Dermis blood vessel endothelial cell (primary cell): ENCODE measurements at places on chromosomes 2 and 18. TPM values are rescaled to one million over a fixed set of nuclear protein-coding genes. Genes with fewer than 3 reads are reported as not detected.

GRCh38 chr2:71001981-71002570, 7.4 kb upstream of the TEX261 start:
- DNase-seq: no peak

MC2R gene
- not detected in 2 replicates for total RNA-seq

GRCh38 chr18:60358516-60358915, 14.1 kb downstream of the MC4R start:
- DNase-seq: no peak

DNA sequence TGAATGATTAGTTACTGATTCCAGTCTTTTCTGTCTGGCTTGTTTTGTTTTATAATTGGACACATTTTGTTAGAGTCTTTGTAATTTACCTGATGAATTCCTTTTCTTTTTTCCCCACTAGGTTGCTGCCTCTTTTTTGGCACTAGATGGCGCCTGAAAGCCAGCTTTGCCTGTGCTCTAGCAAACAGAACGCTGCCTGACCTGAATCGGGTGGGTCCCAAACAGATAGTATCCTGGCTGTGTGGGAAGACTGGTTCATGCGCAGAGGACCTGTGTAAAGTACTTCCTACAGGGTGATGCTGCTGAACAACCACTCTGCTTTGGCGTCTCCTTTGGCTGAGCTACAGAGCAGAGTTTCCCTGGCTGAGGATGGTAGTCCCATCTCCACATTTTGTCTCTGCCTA, 288.2 kb downstream of the IKZF2 start:
- peak; percentile 21 for DNase-seq

DNA sequence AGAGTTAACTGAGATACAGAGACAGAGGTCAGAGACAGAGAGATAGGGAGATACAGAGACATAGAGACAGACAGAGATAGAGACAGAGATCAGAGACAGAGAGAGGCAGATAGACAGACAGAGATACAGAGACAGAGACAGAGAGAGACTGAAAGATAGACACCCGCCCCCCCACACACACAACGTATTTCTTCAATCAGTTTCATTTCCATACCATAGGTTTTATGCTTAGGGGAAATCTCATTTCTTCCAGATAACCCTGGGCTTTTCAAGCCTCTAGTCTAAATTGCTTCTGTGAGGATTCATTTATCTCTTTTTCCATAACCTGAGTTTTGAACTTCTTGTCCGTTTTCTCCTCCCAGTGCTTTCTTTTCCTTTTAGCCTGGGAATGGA, 94.6 kb downstream of the CD8B2 start:
- no peak for DNase-seq

GTF2A1L gene
- 0.09 TPM in 1 of 2 replicates, not detected in the other for total RNA-seq

DNA sequence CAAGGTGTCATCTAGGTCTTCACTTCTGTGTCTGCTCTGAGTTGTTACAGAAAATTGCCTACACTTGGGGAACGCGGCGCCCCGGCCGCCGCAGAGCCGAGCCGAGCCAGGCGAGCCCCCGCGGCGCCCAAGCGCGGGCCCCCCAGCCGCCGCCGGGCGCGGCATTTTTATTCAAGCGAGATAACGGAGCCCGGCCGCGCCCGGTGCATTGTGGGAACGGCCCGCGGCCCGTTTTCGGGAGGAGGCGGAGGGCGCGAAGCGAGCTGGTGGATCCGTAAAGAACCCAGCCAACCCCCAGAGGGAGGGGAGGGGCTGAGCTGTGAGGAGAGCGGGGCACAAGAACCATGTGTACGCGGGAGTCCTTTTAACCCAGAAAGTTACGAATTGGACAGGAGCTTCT, 191.8 kb downstream of the FTCDNL1 start:
- DNase-seq: no peak

- no peak for DNase-seq
Observed at GRCh38 chr2:155356250-155356649, 657.8 kb downstream of the KCNJ3 start.

DNA sequence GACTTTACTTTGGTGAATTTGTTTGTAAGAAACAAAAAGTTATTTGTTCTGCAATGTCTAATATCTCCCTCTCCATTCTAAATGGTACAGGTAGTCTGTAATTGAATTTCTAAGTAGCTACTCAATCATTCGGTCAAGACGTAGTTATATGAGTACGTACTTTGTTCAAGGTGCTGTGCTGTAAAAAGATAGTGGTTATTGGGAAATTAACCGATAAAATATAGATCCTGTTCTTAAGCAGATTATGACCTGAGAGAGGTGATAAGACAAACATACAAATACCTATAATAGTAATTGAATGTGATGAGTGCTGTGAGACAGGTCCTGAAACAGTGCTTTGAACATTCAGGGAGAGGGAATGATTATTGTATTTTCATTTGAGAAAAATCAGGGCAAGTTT, 7.1 kb downstream of the NCOA1 start:
- DNase-seq: no peak

DNA sequence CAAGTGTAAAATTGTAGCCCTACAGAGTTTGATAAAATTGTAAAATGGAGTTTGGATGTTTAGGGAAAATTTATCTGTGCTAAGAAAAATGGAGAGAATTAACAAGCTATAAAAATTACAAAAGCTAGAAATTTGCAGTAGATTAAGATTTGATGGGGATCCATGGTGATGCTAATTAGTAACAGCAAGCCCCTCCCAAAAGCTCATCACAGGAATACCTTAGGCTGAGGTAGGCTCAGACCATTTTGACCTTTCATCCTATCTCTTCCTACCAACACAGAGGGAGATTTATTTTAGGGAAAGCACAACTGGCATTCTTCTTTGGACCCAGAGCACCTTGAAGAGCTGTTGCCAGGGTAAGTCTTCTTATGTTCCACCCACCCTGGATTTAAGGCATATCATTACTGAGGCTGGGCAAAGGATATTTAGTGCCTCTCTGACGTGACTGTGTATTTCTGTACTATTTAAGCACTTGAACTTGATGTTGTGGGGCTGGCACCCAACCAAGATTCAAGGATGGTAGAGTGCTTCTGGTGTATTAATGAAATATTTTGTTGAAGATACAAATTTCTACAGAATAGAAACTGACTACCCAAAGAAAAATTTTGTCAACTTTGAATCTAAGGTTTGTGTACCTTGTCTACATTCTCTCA, 70.8 kb upstream of the SLC39A10 start:
- DNase-seq: no peak

DNA sequence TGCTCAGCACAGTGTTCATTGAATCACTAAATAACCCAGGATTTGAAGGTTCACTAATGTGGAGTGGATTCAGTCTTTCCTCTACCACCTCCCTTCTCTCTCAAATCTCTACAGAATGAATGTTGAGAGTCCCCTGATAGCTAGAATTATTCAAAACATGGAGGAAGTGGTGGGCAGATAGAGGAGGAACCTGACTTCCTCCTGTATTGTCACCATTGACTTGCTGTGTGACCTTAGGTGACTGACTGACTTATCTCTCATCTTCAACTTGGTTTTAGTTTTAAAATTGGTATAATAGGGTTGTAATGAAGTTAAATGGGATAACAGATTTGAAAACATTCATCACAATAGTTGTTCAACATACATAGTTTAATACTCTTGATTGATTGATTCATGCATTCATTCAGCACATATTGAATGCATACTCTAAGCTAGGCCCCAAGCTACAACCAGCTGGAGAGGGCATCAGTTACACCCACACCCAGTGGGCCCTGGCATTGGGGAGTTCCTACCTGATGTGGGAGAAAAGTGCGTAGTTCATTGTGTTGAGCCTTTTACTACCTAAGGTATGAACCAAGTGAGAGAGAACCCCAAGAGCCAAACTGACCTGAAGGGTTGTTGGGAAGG, 96.0 kb downstream of the WDR7 start:
- DNase-seq: no peak

GRCh38 chr2:58974426-58974825, 733.3 kb upstream of the FANCL start:
- DNase-seq: no peak

CCDC102B gene
- 15.1 and 20.3 TPM in 2 replicates for total RNA-seq

DNA sequence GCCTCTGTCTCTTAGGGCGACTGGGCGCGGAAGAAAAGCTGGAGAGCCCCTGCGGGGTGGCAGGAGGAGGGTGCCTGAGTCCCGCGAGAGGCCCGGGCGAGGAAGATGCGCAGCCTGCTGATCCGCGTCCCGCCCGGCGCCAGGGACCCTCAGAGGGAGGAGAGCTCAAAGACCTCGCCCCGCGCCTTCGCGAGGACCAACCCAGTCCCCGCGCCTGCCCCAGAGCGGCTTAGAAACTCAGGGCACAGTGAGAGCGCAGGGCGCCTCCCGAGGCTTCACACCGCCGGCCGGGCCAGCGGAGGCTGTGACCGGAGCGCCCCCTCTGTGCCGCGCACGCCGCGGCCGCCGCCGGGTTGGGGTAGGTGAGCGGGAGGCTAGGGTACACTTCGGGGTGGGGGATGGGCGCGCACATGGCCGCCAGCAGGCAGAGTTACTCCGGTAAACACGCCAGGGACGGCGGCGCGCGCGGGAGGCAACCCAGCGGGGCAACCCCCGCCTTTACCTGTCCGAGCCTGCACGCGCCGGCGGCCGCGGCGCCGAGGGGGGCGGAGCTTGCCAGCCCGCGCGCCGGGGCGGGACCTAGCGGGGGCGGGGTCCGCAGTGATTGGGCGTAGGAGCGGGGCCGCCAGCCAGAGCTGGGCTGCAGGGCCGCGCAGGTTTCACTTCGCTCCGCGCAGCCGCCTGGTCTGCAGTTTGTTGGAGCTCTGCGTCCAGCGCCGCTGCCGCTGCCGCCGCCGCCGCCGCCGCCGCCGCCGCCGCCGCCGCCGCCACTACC, at the start of gene BCL2L11:
Gene BCL2L11 (plus strand): TSS at position 662 of the 775 bp plus-strand sequence. CDS start 2,832 bp downstream, outside the sequence.
- peak; percentile 95 for DNase-seq

- DNase-seq: no peak
Observed at GRCh38 chr2:71697106-71698004, 244.0 kb downstream of the DYSF start.

GRCh38 chr2:190121971-190122370, 59.4 kb upstream of the MSTN start:
- peak; percentile 53 for DNase-seq

GRCh38 chr18:59821983-59822382, 77.8 kb upstream of the PMAIP1 start:
- no peak for DNase-seq

C2orf92 gene
- total RNA-seq: 0.88 and 3.4 TPM in 2 replicates

RESP18 gene
- total RNA-seq: not detected in 2 replicates

ACADL gene
- under 0.01 and 0.19 TPM in 2 replicates for total RNA-seq

GRCh38 chr2:99942561-99943347, 199.6 kb downstream of the AFF3 start:
- no peak for DNase-seq

GRCh38 chr18:5414546-5414945, 119.0 kb upstream of the ZBTB14 start:
- DNase-seq: no peak

GATA6 gene
- total RNA-seq: 0.51 and 0.98 TPM in 2 replicates

DNA sequence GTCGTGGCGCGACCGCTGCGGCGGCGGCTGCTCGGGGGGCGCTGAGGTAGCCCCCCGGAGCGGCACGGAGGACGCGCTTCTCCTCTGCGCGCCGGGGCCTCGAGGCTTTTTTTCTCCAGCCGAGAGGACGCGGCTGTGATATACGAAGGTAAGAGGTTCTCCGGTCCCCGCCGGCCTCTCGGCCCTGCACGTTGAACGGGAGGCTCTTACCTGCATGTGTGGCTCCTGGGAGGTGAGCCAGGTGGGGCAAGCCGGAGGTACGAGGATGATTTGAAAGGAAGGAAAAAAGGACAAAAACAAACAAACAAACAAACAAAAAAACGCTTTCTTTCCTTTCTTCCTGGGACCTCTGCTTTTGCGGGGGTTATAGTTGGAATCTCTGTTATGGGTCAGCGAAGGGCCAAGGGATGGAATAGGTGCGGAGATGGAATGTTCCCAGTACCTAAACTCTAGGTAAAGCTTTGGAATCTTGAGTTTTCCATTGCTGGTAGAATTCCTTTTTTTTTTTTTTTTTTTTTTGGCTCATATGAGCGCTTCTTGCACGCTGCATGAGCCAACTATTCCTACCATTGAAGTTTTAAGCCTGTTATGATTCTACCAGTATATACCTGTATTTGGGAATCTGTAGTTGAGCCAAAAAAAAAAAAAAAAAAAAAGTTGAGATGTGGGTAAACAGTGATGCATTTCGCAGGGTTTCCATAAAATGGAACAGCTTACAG, 674 bp downstream of the PTPN4 start:
- DNase-seq: no peak

DNA sequence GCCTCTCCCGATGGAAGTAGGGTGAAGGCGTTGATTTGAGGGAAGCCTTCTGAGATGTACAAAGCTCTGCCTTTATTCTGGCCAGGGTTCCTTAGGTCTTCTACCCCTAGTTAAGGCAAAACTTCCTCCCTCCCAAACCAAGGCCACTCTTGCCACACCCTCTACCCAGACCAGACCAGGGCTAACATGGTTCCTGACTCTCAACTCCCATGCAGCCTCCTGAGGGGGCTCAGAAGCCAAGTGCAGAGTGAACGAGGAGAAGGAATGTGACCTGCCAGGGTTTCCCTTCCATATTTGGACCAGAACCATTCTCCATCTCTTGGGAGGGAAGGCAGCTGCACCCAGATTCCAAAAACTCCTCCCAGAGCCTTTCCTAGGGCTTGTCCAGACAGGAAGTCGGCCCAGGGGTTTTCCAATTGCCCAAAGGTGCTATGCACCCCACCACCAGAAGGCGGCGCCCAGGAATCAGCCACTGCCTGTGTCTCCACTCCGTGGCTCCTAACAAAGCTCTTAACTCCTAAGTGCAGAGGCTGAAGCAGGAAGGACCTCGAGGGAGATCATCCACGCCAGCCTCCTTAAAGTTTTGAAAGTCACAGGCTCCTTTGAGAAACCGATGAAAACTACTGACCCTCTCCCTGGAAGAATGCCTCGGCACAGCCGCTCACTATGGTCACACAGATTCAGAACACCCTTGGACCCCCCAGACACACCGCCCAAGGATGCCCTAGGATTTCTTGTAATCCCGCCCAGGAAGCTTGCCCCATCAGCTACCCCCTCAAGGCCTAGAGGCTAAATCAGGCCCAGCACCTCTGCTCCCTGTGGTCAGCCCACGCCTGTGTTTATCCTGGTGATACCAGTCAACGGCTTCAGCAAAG, 157.8 kb downstream of the SMAD2 start:
- DNase-seq: peak; percentile 83

PDE1A gene
- 1.4 and 3.0 TPM in 2 replicates for total RNA-seq

DTYMK gene
- 36.2 and 68.2 TPM in 2 replicates for total RNA-seq

DNA sequence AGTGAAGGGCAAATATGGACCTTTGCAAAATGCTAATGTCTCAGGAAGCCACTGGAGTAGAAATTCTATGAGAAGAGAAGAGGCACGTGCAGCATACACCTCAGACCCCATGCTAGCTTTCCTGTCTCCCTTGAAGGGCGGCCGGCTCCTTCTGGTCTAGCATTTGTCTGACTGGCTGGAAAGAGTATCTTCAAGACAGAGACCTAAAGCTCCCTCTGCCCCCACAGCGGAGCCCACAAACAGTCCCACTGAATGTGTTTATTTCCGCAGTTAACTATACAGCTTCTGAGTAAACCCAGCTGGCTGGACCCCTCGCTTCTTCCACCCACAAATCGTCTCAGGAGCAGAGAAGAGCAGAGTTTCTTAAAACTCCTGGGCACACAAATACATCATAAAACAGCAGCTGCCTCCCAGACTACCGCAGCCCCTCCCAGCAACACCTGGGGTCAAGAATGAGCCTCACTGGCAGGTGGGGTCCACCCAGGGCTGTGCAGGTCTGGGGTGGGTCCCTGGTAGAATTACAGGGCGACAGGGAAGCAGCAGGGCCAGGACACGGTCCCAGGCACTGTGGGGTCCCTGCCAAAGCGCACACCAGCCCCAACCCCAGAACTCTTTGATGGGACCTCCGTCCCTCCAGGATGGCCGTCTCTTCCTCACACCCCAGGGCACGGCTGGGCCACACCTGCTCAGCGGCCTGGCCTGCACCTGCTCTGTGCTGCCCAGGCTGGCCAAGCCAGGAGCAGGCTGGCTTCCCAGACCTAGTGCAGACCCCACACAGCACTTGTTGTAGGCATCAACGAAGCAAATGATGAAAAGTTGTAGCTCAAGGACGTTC, 103.8 kb downstream of the PXDN start:
- DNase-seq: no peak
